ENCODE measurements at places on chromosomes 12 and 14.
A peak's percentile ranks its signal among the peaks of the same experiment; 100 is the strongest.

DNA sequence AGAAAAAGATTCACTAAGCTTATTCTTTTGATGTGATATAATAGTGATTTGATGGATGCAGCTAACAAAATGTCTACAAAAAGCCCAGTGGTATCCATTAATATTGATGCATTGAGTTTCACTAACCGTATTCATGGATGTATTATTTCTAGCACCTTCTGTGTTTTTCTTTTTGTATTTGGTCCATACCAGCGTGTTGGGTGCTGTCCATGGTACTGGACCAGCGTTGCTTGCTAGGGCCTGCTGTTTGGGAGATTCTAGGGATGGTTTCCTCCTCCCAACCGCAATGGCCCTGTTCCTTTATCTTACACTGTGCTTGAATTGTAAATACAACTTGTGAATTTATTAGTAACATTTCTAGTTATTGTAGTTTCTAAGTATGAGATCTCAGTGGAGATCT is 31.7 kb downstream of the ANO4 start:
- peak; percentile 30 for DNase-seq

- DNase-seq, result no peak
These were observed 55.5 kb downstream of the CALM1 start for GRCh38 chr14:90452366-90452765.

DNA sequence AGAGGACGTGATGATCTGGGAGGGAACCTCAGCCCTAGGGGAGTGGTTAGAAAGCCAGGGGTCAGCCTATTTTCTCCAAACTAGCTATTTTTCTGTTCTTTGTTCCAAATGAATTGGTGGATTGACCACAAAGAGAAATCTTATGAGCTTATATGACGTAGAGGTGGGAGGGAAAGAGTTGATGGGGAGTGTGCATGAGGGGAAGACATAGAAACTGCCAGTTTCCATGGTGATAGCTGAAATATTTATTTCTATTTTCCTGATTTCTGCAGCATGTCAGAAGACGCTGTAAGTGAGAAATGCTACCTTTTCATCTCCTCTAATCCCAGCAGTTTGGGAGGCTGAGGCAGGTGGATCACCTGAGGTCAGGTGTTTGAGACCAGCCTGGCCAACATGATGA is 51.4 kb upstream of the CISTR start:
- DNase-seq, result no peak

GRCh38 chr14:67666750-67667449 is 7.5 kb downstream of the VTI1B start:
- DNase-seq, result peak; percentile 59

GRCh38 chr14:89564989-89565388 is 148.0 kb upstream of the FOXN3 start:
- no peak for DNase-seq

GRCh38 chr12:47881826-47882427 is 22.9 kb downstream of the VDR start:
- DNase-seq, result no peak

DNA sequence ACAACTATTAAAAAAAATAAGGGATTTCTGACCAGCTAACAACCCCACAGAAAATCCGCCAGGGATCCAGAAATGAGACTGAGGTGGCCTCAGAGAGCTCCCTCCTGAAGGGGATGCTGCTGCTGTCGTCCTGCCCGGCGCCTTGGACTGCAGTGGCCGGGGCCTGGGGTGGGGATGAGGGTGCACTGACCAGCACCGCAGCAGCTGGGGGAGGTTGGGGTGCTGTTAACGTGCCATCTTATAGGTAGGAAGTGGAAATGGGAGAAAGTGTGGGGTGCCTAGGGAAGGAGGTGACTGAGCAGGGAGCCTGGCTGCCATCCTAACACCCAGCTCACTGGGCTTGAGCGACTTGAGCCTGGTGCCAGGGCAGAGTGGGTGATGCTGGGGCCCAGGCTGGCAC is 32.0 kb downstream of the DDX11 start:
- DNase-seq, result no peak

GRCh38 chr14:60681271-60681670 is 32.0 kb upstream of the SIX1 start:
- no peak for DNase-seq

- DNase-seq, result peak; percentile 36
These were observed 4.0 kb downstream of the RBM19 start for GRCh38 chr12:113961921-113962710.

- no peak for DNase-seq
These were observed 387.8 kb downstream of the AEBP2 start for GRCh38 chr12:19826980-19827550.

- DNase-seq, result no peak
These were observed 21.7 kb upstream of the DUSP6 start for GRCh38 chr12:89373763-89374572.

GRCh38 chr12:130011611-130012385 is 108.0 kb upstream of the TMEM132D start:
- no peak for DNase-seq

- DNase-seq, result no peak
These were observed 312.3 kb downstream of the ATP23 start for GRCh38 chr12:58253663-58254062.

GRCh38 chr12:117872546-117873169 is 96.1 kb downstream of the KSR2 start:
- no peak for DNase-seq

DNA sequence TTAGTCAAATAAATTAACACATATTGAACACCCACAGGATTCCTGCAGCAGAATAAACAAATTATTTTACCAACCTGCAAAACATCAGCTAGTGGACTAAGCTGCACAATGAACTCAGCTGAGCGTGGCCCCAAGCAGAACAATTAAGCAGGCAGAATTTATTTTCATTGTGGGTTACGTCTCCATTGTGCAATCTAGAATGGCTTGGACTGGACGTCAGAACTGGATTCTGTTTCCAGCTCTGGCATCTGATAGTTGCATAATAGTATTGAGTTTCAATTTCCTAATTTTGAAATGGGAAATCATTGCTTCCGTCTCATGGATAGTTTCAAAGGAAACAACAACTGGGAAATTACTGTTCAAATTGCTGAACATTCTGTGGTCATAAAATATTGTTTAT is 35.5 kb upstream of the RERG start:
- DNase-seq, result no peak
